ENCODE measurements at places on chromosomes 5 and 9.
A peak's percentile ranks its signal among the peaks of the same experiment; 100 is the strongest.

DNA sequence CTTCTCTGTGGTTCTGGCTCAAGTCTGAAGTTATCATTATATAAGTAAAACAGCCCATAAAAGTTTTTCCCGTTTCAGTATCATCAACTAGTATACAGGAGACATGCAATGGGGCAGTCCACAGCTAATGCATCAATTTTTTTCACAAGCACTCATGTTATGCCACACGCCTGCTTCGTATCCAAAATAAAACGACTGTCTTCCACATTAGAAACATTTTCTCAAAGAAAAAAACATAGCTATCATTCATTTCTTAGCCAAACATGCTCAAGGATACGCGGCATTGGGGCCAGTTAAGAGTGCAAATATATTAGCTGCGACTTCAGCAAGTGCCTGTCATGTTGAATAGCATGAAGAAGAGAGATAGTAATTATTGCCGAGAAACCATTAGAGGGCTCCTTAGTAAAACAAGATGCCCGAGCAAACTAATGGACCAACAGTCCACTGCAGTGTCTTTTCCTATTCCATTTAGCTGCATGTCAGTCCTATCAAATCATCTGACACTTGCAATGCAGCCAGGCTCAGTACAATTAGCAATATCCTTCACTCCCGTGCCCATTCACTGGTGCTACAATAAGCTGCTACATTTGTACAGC is 68.5 kb downstream of the BNC2 start:
- no peak for DNase-seq

- DNase-seq, result no peak
These were observed 137.4 kb upstream of the DMAC1 start for GRCh38 chr9:7936996-7937395.

- no peak for DNase-seq
These were observed 1.2 kb downstream of the N4BP3 start for GRCh38 chr5:178114325-178115135.

GRCh38 chr5:71681296-71681695 is 37.8 kb upstream of the CARTPT start:
- no peak for DNase-seq

- no peak for DNase-seq
These were observed 66.6 kb downstream of the ZNF474 start for GRCh38 chr5:122195802-122196394.

DNA sequence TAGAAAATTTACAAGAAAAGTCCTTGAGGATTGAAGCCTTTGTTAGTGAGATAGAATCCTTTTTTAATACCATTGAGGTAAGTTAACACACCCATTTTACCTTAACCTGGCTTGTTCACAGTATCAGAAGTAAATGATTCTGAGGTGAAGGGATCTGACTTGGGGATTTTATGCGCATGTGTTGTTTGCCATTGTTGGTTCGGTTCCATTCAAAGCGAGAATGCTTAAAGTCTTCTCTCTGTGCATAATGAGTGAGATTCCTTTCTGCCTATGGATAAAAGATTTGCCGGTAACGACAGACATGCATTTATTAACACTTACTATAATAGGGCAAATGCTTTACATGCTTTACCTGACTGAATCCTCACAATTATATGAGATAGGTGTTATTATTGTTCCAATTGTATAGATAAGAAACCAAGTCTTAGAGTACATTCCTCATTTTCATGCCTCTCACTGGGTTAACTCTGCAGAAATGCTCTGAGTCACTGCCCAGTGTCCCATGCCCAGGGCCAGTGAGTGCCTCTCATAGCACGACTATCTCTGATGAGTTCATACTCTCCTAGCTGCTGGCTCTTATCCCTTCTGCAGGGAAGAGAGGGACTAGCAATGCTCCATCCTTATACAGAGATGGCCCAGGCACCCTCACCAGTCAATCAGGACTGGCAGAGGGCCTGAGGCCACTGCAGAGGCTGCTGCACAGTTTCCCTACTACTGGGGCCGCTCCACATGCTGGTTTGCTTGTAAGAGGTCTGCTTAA is 54.4 kb downstream of the CMYA5 start:
- DNase-seq, result no peak

DNA sequence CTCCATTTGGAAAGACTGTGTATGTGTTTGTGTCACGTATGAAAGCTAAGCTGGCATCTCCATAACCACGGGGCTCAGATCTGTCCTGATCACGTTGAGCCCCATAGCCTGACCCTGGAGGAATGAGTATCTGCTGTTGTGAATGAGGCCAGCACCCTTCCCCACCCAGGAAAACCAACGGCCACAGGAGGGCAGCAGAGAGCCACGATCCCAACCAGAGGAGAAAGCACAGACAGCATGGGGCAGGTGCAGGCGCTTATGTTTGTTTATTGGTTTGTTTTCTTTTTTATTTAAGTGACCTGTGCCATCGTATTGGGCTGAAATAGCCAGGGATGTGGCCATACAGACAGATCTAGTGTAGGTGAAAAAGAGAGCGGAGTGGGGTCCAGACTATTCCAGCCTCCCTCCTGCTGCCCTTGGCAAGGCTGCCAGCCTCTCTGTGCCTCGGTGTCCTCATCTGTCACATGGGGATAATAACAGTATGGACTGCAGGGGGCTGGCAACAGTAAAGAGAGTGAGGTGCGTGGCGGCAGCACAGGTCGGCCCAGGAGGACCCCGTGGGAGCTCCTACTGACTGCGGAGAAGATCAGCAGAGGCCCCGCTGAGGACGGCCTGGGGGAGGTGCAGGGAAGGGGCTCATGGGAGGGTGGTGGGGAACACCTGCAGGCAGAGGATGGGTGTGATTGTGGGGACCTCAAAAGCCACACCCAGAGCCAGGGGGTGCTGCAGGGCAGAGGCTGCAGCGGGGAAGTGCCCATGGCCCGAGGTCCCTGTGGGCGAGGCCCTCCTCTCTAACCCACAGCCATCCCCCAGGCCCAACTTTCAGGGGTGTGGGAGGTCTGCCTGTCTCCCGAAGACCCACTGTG is 12.1 kb downstream of the OR2V2 start:
- peak; percentile 47 for DNase-seq

GRCh38 chr9:86407022-86407421 is 52.8 kb upstream of the TUT7 start:
- no peak for DNase-seq

DNA sequence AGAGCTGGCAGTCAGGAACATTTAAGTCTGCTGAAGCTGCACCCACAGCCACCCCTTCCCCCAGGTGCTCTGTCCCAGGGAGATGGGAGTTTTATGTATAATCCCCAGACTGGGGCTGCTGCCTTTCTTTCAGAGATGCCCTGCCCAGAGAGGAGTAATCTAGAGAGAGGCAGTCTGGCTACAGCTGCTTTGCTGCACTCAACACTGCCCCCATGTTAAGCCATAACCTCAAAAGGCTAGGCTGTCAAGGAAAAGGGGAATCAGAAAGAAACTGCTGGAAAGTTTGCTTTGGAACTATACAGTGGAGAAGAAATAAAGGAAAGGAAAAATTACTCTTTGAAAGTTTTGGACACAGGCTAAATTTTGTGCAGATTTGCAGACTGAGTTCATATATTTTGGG is 127.2 kb downstream of the MACIR start:
- DNase-seq, result no peak

- DNase-seq, result no peak
These were observed 181.1 kb upstream of the DAB2 start for GRCh38 chr5:39605588-39606575.

DNA sequence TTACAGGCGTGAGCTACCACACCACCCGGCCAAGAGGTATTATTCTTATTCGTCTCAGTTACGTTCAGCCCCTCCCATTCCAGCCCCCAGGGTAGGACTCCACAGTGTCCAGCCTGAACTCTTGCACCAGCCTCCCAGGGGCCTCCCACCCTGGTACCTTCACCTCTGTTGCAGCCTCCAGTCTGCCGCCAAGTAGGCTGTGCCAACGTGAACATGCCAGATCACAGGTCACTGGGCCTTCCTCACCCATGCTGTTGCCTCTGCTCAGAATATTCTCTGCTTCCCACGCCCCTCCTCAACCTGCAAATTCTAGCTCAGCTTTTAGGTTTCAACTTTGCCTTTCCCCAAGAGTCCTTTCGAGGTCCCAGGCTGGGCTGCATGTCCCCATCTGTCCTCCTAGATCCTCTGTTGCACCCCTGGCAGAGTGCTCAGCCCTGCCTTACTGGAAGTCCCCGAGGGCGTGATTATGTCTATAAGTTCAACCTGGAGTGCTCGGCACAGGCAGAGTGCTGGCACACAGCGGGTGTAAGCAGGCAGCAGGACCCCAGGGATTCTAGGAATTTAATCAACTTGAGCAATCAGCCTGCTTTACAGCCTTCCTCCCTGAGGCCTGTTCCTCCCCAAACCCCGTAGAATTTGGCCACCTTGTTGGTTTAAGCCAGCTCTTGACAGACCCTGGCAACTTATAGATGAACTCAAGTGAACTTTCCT is 13.1 kb upstream of the STXBP1 start:
- no peak for DNase-seq

DNA sequence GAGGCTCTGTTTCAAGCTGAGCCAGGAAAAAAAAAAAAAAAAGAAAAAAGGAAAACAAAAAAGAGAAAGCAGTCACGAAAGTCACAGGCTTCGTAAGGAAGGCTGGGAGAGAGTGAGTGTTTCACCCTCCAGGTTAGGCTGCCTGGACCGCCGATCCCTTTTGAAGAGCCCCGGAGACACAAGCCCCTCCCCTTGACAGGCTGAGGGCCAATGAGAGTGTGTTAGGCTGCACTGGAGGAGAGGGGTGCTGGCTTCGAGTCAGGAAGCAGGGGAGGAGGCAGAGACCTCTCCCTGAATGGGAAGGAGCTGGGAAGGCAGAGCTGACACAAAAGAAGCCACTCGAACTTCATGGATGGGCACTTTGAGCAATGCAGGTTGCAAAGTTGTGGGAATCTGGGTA is at the start of gene NMUR2:
Gene NMUR2, minus strand, starts transcription at position 135 of the 400 bp plus-strand sequence. CDS start 166 bp downstream, outside the sequence.
- DNase-seq, result no peak

GRCh38 chr5:71483355-71483754 is 27.9 kb downstream of the BDP1 start:
- DNase-seq, result no peak

- no peak for DNase-seq
These were observed 3.0 kb upstream of the TSPAN17 start for GRCh38 chr5:176644294-176644693.

DNA sequence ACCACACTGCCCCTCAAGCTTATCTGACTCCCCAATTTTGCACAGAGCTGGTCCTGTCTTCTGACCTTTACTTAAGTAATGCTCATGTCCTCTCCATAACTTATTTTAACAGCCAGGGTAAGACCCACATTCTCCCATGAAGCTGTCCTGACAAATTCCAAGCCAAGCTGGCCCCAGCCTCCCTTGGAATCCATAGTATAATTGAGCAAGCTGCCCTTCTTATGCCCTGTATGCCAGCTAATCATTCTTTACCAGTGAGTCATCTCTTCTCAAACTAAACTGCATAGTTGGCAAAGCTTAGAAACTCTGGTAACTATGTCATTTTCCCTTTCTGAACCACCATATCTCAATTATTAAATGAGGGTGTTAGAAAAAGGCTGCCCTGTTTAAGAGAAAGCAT is 92.4 kb downstream of the NFIB start:
- DNase-seq, result no peak

DNA sequence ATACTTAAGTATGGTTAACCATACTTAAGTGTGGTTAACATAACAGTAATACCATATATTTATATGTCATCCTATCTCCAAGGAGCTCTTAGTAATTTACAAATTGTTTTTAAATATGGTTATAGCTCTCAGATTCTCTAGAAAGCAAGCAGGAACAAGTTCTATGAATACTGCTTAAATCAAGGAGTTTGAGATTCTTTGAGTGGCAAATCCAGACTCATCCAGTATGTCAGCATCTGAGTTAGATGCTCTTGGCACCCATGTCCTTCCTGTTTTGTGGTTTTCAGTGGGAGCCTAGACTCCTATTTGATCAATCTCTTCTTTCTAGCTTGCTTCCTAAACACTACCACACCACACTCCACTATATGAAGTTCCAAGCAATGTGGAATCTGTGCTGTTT is 114.7 kb upstream of the GDNF start:
- DNase-seq, result no peak

GRCh38 chr5:139451878-139452660 is 10.5 kb downstream of the ECSCR start:
- no peak for DNase-seq

GRCh38 chr9:97987487-97987886 is 4.3 kb downstream of the ANP32B start:
- DNase-seq, result no peak

GRCh38 chr5:169544264-169544950 is 39.2 kb upstream of the SPDL1 start:
- no peak for DNase-seq

- no peak for DNase-seq
These were observed 514 bp downstream of the STOML2 start for GRCh38 chr9:35102465-35102768.
